Uterus (tissue), 4 donors: ENCODE measurements at places on chromosomes 4 and X. TPM values are rescaled to one million over a fixed set of nuclear protein-coding genes. Genes with fewer than 3 reads are reported as not detected.

GYPE gene
- 0.46 TPM for total RNA-seq

CXCL11 gene
- not detected for total RNA-seq

CCDC110 gene
- total RNA-seq = 0.29 TPM

CFI gene
- 93.2 TPM for total RNA-seq

DNA sequence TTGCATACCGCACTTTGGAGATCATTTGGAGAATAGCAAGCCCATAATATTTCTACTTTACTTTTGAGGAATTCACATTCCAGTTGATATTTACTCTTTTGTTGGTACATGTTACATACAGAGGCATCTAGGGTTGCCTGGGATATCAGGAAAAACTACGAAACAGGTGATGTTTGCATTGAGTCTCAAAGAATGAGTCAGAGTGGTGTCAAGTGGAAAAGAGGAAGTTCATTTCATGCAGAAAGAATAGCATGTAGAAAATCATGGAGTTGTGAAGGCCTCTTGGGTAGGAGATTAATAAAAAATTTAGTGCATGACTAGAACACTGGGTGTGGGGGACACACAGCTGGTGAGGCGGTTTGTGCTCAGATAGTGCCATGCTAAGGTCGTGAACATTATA lies 33.5 kb upstream of the ELOVL6 start:
- H3K27me3 ChIP-seq = no peaks in the 10 kb centered on the region
- H3K36me3 ChIP-seq = no peaks in the 10 kb centered on the region
- no peak overlapping the region for H3K4me3 ChIP-seq
- no peak overlapping the region for H3K27ac ChIP-seq
- no peak for DNase-seq

DNA sequence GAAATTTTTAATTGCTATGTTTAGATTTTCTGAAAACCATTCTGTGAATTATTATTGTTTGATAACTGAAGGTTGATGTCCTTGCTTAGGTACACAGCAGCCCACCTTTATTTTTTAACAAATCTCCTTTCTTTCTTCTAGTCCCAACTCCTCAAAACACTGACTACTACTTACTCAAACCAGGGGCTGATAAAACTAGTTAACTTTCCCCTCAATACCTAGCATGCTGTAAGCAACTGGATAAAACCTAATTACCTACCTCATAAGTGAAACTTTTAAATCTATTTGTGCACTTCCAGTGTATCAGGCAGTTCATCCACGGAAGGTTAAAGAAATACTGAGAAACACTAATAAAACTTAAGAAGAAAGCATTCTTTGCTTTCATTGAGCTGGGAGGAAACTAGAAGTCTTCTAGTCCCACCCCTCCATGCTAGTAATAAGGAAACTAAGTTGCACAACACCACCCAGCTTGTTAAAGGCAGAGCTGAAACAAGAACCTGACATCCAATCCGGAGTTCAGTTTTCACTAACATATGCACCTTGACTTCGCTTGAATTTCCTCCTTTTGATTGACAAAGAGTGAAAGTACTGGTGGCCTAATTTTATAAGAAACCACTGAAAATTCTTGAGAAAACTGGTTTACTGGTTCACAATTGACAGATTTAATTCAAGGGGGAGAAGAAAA lies 180.2 kb upstream of the TET2 start:
- no peak for DNase-seq
- H3K4me1 ChIP-seq = no peaks in the 10 kb centered on the region
- no peaks in the 10 kb centered on the region for H3K27me3 ChIP-seq
- no peaks in the 10 kb centered on the region for H3K36me3 ChIP-seq

GRCh38 chr4:163332526-163333406 lies at the start of gene NPY1R:
NPY1R (minus strand) TSS chr4:163332596; CDS start chr4:163326554, 6,042 bp downstream.
- peak; percentile 59 for DNase-seq
- H3K36me3 ChIP-seq = no peaks in the 10 kb centered on the region
- H3K4me1 ChIP-seq = no peaks in the 10 kb centered on the region
- peak within 1 kb of the TSS; percentile 42 for H3K27ac ChIP-seq
- no peaks in the 10 kb centered on the region for H3K27me3 ChIP-seq
